Stimulated activated CD8-positive, alpha-beta memory T cell treated with anti-CD3 and anti-CD28 coated beads, Interleukin-4, amount 100 ng/mL, for 4 hours (primary cell): ENCODE measurements at places on chromosomes 5 and 9.

DNA sequence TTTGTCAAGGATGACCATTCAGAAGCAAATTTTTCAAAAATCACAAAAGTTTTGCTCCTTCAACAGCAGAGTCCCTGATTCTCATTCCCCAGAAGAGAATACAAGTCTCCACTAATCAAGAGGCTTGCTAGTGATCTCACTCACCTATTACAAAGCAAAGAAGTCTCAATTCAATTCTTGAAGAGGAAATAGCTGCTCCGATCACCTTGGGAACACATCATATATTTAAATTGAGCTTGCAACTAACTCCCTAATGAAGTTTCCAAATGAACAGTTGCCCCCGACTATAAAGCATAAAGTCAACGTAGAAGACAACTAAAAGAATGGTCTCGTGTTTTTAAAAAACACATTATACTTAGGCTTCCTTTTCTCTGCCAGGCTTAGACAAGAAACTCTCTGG is 1.6 kb downstream of the LIFR start:
- no peak for DNase-seq

GRCh38 chr5:14861123-14861765 is 10.3 kb downstream of the ANKH start:
- DNase-seq, result no peak

- no peak for DNase-seq
Measured at GRCh38 chr5:93088592-93089389, 492.2 kb downstream of the NR2F1-AS1 start.

GRCh38 chr5:80759866-80760577 is 105.2 kb upstream of the DHFR start:
- no peak for DNase-seq

GRCh38 chr9:87127543-87127942 is 180.2 kb upstream of the GAS1 start:
- DNase-seq, result no peak

DNA sequence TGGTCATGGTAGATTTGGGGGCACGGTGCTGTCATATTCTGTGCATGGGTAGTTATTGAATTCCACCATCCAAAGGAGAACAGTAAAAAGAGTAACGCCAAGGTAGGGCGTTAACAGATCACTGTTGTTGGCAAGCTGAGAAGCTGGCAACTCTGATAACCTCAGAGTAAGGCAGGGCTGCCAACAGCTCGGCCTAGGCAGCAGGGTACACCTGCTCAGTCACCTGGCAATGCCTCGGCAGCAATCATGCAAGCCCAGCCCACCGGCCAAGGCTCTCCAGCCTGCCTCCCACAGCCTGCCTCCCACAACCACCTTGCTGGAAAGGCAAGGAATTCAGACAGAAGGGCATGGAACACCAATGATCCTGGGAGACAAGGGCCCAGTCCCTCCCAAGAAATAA is 63.9 kb downstream of the KLHL3 start:
- no peak for DNase-seq

GRCh38 chr5:181153814-181154213 is 6.4 kb downstream of the OR2V2 start:
- DNase-seq, result no peak

- DNase-seq, result no peak
Measured at GRCh38 chr5:89946508-89946907, 463.0 kb downstream of the CETN3 start.

DNA sequence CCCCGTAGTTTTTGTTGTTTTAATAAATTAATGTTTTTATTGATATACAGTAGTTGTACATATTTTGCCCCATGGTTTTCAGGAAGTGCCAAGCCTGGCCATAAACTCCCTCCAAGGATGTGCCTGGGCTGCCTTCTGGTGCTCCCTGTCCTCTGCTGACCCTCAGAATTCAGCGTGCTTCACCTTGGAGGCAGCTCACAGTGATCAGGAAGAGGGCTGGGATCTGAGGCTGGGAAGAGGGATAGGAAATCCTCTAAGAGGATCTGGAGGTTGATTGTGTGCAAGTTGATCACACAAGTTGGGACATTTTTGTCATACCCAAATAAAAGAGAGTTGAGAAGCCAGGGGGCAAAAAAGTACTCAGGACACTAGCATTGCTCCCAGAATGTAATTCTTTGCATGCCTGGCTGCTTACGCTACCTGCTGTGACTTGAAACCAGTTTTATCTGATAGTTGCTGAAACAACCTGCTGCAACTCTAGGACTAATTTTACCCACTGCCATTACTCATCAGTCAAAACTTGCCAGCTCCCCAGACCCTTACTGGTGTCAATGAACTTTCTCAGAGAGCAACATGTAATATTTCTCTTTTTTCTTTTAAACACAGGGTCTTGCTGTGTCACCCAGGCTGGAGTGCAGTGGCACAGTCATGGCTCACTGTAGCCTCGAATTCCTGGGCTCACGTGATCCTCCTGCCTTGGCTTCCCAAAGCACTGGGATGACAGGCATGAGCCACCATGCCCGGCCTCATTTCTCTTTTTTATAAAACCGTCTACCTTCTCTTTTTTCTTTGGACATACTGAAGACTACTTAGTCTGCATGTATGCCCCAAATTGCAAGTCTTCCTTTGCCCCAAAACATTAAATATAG is 29.0 kb downstream of the PDE6A start:
- no peak for DNase-seq

DNA sequence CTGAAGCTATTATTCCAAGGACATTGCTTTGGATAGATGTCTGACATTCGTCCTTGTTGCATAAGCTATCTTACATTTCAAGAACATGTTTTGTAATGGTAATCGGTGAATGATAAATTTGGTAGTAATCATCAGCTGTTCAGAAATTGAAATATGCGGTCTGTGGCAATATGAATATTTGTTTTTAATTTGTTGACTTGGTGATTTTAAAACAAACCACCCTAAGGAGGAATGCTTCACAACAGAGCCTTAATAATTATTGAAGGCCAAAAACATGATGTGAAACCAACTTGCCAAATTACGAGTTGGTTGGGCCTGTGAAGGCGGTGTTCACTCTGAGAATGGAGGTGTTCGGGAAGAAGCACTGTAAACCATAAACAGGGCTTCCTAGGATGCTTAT is 149.7 kb upstream of the TUT7 start:
- DNase-seq, result no peak

DNA sequence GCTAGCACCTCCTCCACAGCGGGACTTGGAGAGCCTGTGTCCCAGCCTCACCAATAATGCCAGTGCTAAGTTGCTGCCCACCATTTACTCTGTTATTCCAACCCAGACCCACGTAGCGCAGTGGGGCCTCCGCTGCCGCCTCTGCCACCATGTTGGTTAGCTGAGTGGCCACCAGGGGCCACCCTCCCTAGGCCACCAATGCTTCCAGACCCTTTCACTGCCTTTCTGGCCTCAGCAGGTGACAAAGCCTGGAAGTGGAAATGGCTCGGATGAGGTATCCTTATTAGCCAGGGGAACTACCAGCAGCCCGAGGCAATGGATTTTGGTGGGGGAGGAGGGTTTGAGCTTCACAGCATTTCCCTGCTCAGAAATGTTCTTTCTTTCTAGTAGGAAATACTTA is 110.1 kb downstream of the OSTF1 start:
- no peak for DNase-seq

DNA sequence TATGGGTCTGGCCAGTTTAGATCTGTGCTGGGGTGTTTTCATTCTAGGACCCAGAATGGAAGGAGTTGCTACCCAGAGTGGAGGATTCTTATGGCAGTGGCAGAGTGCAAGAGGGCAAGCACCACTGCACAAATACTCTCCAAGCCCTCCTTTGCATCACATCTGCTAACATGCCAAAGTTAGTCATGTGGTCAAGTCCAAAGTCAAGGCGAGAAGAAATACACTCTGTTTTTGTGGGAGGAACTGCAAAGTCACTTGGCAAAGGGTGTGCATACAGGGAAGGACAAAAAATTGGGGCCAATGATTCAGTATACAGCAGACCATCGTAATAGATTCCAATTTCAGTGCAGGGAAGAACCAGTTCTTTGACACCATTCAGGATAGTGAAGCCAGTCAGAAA is 43.9 kb upstream of the HMGCS1 start:
- DNase-seq, result no peak

- DNase-seq, result no peak
Measured at GRCh38 chr5:110439296-110439695, 287.2 kb downstream of the TMEM232 start.

DNA sequence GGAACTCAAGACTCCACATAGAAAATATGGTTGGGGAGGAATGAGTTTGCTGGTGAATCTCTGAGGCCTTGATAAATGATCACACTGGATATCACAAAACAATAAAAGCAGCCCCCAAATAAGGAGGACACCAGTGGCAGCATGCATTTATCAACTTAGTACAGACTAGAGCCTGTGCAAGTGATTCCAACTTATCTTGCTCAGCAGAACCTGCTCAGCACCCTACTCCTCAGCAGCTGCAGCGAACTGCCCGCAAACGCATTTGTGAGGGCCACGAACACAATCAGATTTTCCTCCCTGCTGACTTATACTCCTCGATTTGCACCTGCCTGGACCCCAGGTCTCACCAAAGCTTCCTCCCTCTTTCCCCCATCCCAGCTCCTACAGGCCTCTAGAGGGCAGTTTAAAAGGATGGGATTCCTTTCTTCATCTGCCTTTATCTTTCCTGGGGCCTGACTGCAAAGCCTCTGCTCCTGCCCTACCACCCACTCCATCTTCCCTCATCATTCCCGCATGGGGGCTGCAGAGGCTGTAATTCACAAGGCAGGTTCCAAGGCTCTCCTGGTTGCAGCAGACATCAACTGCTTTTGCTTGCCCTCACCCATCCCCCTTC is 41.2 kb downstream of the ANKS6 start:
- no peak for DNase-seq

- no peak for DNase-seq
Measured at GRCh38 chr5:149486726-149487635, 64.3 kb downstream of the CSNK1A1 start.

DNA sequence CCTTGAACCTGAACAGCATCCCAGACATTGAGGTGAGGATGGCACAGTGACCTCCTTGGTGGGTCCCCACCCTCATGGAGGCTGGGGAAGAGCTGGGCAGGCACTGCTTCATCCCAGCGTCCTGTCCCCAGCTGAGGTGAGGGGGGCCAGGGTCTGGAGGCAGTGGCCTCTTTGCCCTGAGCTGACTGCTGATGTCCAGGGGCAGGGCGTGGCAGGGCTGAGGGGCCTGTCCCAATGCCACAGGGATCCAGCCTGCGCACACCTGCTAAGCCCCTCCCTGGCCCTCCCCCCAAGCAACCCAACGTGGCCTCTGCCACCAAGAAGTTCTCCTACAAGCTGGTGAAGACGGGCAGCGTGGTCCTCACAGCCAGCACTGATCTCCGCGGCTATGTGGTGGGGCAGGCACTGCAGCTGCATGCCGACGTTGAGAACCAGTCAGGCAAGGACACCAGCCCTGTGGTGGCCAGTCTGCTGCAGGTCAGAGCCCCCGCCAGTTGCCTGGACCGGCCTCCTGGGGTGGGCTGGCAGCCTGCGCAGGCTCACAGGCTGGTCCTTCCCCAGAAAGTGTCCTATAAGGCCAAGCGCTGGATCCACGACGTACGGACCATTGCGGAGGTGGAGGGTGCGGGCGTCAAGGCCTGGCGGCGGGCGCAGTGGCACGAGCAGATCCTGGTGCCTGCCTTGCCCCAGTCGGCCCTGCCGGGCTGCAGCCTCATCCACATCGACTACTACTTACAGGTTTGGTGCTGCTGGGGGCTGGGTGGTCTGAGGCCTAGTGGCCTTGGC is 4.9 kb upstream of the EHMT1 start:
- DNase-seq, result no peak

DNA sequence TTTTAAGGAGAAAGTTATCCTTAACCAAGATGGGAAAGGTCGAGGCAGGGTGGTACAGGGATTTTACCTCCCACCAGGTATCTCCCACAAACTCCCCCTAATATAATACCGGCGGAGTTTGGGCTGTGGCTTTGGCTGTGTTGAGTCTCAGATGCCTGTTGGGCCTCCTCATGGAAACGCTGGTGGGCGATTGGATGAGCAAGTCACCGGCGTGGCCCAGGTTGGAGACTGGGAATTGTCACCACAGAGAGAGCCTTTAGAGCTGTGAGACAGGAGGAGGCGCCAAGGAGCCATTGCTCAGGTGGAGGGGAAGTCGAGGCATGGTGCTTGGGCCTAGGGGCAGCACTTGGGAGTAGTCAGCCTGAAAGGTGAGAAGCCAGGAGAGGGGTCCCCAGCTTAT is 3.4 kb upstream of the CAMSAP1 start:
- no peak for DNase-seq

DNA sequence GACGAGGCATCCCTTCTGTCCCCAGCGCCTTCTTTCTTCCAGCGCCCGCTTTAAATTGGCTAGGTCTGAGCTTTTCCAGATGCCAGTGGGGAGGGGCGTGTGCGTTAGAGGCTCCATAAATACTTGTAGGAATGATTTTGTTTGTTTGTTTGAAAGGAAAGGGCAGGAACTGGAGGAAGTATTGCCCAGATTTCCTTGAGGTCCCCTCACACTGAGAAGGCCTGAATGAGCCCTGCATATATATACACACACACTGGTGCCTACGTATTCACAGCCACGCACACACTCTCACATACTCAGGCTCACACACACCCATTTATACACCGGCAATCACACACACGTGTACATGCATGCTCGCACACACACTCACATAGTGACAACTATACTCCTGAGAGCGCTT is 1.0 kb upstream of the SLIT3 start:
- no peak for DNase-seq

GRCh38 chr9:86042199-86042978 is 57.0 kb downstream of the GOLM1 start:
- no peak for DNase-seq

DNA sequence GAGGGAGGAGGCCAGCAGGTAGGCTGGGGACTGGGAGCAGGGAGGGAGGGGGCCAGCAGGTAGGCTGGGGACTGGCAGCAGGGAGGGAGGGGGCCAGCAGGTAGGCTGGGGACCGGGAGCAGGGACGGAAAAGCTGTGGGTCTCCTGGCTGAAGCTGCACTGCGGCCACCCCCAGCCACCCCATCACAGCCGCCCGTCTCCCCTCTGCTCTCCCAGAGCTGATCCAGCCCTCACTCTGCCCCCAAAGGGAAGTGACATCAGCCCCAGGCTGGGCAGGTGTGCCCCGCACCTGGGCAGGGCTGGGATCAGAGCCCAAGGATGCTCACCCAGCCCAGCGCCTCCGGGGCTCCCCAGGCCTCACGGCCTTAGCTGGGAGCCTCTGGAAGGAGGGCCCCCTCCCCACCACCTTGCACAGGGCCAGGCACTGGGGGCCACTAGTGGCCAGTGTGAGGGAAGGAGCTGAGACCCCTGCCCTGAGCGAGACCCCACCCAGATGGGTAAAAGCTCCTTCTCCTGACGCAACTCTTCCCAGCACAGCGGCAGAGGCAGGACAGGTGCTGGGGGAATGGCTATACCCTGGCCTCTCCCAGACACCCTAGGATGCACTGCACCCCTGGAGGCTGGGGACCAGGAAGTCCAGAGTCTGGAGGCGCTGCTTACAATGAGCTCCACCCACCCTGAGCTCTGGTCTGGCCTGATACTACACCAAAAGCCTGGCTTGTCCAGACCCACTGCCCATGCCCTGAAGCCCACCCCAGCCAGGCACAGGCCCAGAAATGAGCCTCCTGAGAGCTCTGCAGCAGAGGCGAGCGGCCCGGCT is 11.6 kb downstream of the AGPAT2 start:
- no peak for DNase-seq

DNA sequence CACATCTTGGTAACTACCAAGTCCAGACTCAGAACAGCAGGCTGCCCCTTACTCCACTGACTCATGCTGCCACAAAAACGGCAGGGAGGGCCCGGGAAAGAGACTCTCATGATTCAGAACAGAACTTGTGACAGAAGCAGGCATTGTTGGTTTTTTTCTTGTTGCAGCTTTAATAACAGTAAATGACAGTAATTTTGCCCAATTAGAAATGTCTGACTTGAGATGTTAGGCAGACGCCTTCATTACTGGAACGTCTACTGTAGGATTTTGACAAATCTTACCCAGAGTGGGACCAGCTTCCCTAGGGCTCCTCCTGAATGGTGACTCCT is 77.9 kb downstream of the SEMA5A start:
- DNase-seq, result no peak
